ENCODE measurements at places on chromosomes 2 and 18.

DNA sequence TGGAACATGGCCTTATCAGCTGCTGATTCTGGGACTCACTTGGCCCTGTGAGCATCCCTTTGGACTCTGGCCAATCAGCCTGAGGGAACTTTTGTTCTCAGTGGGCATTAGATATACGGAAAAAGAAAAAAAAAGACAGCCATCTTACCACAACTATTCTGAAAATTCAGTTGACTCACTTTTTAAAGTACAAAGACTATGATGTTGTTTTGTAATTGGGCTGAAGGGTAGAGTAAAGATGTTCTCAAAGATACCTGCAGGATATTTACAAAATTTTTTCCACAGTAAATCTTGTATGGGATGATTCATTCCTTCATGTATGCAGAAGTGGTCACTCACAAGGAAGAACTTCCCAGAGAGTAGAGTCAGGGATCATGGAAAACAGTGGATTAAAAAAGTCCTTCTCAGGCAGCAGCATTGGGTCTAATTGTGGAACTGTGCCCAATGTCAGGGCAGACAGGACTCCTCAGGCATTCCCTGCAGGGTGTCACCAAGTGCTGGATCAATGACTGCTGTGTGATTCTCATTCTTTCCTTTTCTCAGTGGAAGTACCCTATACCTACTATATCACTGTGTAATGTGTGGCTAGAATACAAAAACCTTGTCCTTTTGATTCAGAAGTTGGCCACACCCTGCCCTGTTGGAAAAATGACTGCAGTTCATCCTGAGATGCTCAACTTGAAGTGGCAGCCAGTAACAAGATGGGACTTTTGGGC lies 35.4 kb downstream of the SULT1C4 start:
- DNase-seq, result no peak

GRCh38 chr2:46695283-46695682 lies 215.9 kb downstream of the TMEM247 start:
- DNase-seq, result no peak

- DNase-seq, result no peak
Observed at GRCh38 chr2:238160206-238161129, 1.7 kb downstream of the ERFE start.

- DNase-seq, result no peak
Observed at GRCh38 chr18:12654971-12655370, 2.9 kb downstream of the SPIRE1 start.

DNA sequence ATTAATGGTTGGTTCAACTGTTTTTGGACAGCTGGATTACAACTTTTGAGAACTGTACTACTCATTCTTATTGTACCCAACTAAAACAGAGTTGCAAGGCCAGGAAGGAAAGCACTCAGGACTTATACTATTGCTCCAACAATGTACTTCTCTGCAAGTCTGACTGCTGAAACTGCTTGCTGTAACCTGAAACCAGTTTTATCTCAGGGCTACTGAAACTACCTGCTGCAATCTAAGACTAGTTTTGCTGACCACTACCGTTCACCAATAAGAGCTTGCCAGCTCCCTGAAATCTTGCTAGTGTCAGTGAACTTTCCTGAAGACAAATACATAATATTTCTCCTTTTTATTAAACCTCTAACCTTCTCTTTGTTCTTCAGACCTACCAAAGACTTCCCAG lies 157.3 kb downstream of the CDCA7 start:
- DNase-seq, result no peak

- DNase-seq, result no peak
Observed at GRCh38 chr2:169815849-169816248, 8.9 kb downstream of the METTL5 start.

- DNase-seq, result no peak
Observed at GRCh38 chr2:7844414-7844965, 837.4 kb upstream of the ID2 start.

- DNase-seq, result no peak
Observed at GRCh38 chr2:169087757-169088379, 18.5 kb downstream of the DHRS9 start.

DNA sequence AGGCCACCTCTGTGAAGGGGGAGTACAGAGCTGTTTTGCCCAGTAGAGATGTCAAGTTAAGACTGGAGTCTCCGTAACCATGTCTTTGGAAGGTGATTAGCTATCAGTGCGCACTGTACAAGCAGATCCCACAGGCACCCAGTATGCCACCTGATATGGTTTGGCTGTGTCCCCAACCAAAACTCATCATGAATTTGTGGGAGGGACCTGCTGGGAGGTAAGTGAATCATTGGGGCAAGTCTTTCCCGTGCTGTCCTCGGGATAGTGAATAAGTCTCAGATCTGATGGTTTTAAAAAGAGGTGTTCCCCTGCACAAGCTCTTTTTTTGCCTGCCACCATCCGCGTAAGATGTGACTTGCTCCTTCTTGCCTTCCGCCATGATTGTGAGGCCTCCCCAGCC lies 90.2 kb downstream of the ACTR2 start:
- no peak for DNase-seq

DNA sequence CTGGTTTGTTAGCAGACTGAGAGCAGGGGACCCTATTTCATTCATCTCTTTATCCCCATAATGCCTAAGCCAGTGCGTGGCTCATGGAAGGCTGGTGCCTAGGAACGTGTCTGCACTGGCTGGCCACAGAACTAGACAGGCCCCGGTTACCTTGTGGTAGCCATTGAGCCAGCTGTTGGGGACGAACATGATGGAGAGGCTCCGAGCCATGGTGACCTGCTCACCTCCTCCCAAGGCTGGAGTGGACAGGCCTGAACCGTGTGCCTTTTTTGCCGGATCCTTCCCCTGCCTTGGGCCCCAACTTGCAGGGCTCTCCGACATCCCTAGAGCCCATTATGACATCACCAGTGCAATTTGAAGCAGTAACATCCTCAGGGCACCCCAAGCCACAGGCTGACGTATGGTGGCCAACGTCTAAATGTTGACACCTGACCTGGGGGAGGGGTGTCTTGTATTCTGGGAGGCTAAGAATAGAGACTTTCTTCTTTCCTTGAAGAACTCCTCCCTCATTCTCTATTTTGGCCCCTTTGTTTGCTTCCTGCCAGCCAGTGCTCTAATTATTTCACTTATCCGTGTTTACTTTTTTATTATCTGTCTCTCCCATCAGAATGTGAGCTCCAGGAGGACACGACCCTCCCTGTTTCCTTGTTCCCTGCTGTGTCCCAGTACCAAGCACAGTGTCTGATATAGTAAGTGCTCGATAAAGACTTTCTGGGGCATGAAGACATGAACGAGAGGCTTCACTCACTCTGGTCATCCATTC lies 12.2 kb upstream of the DNPEP start:
- no peak for DNase-seq

DNA sequence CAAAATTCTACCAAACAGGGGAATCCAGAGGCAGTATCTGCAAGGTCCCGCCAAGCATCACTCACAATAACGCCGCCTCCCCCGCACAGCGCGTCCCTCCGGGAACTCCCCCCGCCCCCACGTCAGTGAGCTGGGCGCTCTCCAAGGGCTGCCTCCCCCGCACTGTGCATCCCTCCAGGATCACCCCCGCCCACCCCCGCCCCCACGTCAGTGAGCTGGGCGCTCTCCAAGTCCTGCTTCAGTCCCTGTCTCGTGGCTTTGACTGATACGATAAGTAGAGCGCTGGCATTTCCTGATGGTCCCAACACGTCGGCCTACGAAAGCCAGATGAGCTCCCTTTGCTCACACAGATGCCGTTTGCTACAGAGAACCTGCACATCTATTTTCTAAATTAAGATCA lies 130.7 kb upstream of the TPO start:
- DNase-seq, result no peak

DNA sequence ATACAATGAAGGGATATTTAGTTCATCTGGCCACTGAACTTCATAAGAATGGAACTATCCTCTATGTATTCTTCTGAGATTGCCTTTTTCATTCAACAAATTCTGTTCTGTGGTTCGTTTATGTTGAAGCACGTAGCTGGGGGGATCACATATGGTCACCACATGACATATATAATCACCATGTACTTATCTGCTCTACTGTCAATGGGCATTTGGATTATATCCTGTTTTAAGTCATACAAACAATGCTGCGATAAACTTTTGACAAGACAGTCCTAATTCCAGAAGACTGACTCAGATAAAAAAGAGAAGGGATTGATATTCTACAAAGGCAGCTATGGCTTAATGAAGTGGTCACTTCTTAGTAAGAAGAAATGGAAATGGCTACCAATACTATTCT lies 116.0 kb upstream of the CCDC195 start:
- no peak for DNase-seq

DNA sequence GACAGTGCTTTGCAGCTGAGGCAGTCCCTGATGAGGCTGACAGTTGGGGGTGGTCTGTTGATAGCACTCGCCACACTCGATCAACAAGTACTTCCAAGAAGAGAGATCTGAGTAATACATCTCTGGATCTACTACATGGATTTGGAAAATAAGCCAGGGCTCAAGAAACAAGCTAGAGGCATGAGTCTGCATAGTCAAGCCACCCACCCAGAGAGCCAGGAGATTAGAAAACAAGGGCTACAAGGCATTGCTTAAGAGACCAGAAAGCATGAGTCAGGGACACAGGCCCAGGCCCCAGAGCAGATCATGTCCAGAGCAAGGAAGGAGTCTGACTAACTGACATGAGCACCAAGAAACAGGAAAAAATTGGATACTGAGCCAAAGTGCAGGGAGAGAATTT lies 196.9 kb upstream of the CWC22 start:
- DNase-seq, result no peak

DNA sequence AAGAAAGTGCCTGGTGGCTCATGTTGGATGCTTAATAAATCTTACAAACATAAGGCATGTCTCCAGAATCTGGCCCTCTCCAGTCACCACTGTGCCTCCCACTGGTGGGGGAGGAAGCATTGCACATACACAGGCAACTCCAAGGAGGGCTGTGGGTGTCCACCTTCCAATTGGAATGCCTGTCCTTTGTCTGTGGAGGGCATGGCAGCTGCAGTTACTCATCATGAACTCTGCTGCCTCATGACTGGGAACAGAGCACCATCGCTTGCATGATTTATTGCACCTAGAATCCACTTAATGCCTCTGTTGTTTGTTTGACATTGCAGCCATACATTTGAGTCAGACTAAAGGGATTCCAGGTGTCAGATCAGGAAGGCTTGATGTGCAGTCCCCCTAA lies 278.9 kb downstream of the PRKCE start:
- no peak for DNase-seq

- no peak for DNase-seq
Observed at GRCh38 chr2:51224790-51225189, 192.9 kb upstream of the NRXN1 start.

GRCh38 chr2:25308599-25308998 lies 33.1 kb downstream of the DNMT3A start:
- no peak for DNase-seq

DNA sequence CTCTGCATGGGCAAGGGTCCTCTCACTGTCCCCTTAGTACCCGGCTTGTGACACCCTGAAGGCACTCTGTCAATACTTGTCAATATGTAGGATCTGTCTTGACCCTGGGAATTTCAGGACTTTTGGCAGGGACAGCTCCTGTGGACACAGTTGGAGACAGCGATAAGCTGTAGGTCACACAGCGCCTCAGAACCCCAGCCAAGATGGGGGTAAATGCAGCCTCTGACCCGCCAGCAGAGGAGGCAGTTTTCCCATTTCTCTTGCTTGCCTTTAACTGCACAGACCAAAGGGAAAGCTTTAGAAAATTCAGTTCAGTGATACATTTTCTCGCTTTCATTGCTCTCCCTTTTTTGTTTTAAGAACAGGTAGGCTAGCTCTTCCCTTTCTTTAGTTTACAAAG lies 54.8 kb upstream of the KLHL29 start:
- no peak for DNase-seq

DNA sequence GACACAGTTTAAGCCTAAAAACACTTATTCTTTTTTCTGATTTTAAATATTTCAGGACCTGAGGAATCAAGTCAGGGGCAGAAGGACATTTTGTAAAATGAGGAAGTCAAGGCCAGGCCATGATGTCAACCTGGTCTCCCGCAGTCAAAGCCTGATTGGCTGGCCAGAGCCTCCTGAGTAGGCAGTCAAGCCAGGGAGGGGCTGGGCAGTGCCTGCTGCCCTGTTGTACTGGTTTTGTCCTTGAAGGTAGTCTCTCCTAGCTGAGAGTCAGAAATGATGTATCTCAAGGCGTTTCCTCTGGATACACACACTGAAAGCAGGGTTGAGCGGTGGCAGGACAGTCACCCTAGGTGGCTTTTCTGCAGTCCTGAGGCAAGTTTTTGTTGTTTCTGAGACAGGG lies 19.8 kb downstream of the CCT7 start:
- no peak for DNase-seq

- DNase-seq, result no peak
Observed at GRCh38 chr18:39951142-39951720, 2003.8 kb upstream of the PIK3C3 start.

- peak; percentile 70 for DNase-seq
Observed at GRCh38 chr2:224584785-224585210, 365 bp downstream of the CUL3 start.
